Hepatocyte (in vitro differentiated cells): ENCODE measurements at places on chromosomes 3 and 15. TPM values are rescaled to one million over a fixed set of nuclear protein-coding genes. Genes with fewer than 3 reads are reported as not detected.

GRCh38 chr3:156601497-156601896 is 46.6 kb upstream of the SSR3 start:
- no peak for DNase-seq

GRCh38 chr15:60343221-60343970 is 54.4 kb downstream of the ANXA2 start:
- no peak for DNase-seq

- no peak for DNase-seq
These were observed 8.1 kb downstream of the KBTBD13 start for GRCh38 chr15:65084500-65085206.

GRCh38 chr3:139292711-139293664 is 50.8 kb upstream of the MRPS22 start:
- peak; percentile 22 for DNase-seq

GOLGA8G gene
- polyA plus RNA-seq, result not detected in 2 replicates

DNA sequence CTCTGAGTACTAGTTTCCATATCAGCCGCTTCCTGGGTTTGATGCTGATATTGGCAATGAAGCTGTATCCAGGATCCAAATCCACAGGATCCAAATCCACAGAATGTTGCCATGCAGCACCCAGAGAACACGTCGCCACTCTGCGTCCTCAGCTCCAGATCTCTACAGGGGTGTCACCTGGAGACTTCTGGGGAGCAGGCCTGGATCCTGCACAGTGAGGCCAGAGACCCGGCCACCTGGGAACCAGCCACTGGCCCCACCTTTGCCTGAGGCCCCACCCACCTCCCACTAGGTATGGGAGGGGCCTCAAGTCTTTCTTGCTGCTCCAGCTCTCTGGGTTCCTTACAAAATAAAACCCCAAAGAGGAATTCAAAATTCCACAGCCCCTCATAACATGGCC is 123.9 kb downstream of the LRRK1 start:
- DNase-seq, result no peak

GRCh38 chr3:98982351-98982750 is 80.9 kb upstream of the DCBLD2 start:
- DNase-seq, result no peak

DNA sequence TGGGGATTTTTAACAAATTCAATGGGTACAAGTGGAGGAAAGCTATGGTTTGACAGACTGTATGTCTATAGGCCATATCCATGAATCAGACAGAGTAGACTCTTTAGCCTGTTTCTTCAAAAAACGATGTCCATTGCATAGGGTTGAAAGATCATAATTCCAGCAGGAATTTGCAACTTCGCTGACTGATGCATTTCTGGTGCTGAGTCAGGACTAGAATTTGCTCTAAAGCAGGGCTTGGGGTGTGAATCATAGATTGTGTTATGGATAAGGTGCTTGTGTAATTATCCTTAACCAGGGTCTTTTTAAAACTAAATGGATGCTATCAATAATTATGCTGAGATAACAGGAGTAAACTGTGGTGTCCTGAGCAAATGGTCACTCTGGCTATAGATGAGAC is 200.4 kb upstream of the TBC1D5 start:
- peak; percentile 16 for DNase-seq

DNA sequence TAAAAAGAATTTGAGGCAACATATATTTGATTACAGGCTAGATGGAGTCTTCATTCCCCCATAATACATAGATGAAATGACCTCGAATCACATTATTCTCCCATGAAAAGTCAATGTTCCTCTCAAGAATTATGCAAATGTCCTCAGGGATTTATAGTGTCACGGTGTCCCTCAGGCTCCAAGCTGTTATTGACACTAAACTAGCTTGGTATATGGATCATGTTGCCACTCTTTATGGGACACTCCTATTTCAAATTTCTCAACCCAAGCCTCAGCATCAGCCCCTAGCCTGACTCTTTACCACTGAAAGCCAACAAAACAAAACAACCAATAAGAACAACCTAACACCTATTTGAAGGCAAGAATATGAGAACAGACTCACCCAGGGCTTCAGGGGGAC is 139.8 kb downstream of the TPRG1 start:
- DNase-seq, result no peak
